ENCODE measurements at places on chromosomes 7 and 10.

DNA sequence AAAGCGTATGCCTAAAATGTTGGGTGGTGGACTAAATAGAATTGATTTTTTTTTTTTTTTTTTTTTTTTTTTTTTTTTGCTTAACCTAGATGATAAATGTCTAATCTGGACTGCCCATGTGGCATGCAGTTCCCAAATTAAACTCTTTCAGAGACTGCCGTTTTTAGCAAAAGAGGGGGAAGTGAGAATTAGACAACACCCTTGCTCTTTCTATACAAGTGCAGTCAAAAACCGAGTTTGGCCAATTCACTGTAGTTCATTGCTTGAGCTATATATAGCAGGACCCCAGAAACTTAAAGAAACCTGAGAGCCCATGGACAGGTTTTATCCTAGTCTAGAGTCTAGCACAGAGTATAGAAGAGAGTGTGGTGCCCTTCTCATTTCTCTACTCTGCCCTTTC, 141.9 kb downstream of the GRM3 start:
- no peak for DNase-seq

DNA sequence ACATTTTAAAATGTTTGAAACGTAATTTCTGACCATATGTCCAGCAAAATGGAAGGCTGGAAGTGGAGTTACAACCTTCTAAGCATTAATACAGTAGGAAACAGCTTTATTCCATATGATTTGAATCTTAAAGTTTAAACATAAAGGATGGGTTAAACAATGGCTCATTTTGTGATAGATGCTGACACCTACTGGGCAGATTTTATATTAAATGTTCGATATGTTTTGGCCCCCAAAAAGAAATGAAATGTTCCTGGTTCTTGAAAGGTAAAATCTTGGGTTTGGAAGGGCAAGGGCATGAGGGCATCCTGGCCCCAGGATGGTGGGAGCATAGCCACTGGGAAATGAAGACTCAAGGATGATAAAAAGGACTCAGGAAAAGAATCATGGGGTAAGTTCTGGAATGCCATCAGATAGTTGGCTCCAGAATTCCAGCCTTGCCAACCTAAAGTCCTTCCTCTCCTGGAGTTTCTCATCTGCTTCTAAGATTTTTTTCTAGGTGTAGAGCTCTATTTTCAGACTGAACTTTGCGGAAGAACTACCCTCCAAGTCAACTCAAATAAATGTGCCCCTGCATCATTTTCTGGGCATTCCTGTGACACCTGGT, 34.6 kb upstream of the SLC35G1 start:
- DNase-seq, result peak; percentile 13

DNA sequence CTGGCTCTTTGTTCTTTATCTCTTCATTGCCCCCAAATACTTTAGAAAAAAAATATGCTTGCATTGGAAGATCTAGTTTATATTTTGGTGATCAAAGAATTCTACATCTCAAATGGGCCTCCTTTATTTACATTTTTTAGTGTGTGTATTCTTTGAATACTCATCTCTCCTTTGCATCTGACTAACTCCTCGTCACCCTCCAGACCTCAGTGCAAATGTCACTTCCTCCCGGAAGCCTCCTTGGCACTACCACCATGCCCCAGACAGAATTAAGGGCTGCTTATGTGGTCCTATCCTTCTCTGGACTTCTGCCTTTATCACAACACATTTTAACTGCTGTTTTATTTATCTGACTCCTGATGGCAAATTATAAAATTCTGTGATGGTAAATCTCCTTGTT, 52.0 kb upstream of the PPP1R3C start:
- peak; percentile 38 for DNase-seq

- peak; percentile 35 for DNase-seq
These were observed 6.7 kb downstream of the NRP1 start for GRCh38 chr10:33327751-33328150.

DNA sequence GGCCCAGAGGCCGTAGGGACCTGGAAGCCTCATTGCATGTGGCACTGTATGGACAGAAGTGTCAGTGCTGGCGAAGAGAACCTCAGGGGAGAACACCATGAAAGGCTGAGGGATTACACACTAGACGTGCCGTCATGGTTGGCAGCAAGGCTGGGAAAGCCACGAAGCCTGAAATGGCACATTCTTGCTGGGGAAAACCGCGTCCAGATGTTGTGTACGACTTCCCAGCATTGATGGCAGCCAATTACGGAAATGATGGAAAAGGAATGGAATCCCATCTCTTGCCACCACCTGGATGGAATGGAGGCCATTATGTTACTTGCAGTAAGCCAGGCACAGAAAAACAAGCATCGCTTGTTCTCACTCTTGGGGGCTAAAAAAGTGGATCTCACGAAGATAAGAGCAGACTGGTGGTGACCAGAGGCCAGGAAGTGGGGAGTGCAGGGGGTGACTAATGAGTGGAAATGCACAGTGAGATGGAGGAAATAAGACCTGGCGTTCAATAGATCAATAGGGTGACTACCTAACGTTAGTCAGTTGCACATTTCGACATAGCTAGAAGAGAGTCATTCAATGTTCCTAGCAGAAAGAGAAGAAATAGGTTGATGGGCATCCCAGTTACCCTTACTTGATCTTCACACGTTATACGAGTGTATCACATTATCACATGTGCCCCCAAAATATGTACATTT, 14.6 kb upstream of the PWWP2B start:
- DNase-seq, result no peak

GRCh38 chr10:16799621-16800020, 17.6 kb downstream of the RSU1 start:
- no peak for DNase-seq

GRCh38 chr10:97142834-97143233, 42.9 kb downstream of the SLIT1 start:
- no peak for DNase-seq

DNA sequence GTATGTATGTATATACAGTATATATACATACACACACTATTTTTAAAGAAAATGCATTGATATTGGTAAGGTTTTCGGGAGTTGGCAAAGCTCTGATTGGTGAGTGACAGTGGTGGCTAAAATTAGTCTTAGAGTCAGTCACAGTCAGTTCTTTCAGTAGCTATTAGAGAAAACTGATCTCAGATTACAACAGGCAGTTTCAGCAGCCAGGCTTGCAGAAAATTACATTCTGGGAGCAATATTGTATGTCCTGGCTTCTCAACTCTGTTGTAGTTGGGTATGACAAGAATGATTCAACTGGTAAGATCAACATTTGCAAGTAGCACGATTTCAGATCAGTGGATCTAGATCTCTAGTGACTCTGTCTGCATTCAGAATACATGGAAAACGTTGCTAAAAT, 897.9 kb upstream of the AUTS2 start:
- no peak for DNase-seq
